ENCODE measurements at places on chromosomes 12 and 14. TPM values are rescaled to one million over a fixed set of nuclear protein-coding genes. Genes with fewer than 3 reads are reported as not detected.

TMEM52B gene
- total RNA-seq: 0.07 TPM

DNAH10 gene
- total RNA-seq: 1.8 TPM

GCH1 gene
- total RNA-seq: 2.6 TPM

IL22 gene
- total RNA-seq: not detected

LTBR gene
- total RNA-seq: 92.6 TPM

CMA1 gene
- total RNA-seq: not detected

NINJ2 gene
- total RNA-seq: 3.4 TPM

ARMH4 gene
- total RNA-seq: 6.3 TPM

RASSF8 gene
- 60.3 TPM for total RNA-seq

LIN7A gene
- 13.1 TPM for total RNA-seq

CD163L1 gene
- 0.60 TPM for total RNA-seq
